ENCODE measurements at places on chromosomes 13 and 19.

DNA sequence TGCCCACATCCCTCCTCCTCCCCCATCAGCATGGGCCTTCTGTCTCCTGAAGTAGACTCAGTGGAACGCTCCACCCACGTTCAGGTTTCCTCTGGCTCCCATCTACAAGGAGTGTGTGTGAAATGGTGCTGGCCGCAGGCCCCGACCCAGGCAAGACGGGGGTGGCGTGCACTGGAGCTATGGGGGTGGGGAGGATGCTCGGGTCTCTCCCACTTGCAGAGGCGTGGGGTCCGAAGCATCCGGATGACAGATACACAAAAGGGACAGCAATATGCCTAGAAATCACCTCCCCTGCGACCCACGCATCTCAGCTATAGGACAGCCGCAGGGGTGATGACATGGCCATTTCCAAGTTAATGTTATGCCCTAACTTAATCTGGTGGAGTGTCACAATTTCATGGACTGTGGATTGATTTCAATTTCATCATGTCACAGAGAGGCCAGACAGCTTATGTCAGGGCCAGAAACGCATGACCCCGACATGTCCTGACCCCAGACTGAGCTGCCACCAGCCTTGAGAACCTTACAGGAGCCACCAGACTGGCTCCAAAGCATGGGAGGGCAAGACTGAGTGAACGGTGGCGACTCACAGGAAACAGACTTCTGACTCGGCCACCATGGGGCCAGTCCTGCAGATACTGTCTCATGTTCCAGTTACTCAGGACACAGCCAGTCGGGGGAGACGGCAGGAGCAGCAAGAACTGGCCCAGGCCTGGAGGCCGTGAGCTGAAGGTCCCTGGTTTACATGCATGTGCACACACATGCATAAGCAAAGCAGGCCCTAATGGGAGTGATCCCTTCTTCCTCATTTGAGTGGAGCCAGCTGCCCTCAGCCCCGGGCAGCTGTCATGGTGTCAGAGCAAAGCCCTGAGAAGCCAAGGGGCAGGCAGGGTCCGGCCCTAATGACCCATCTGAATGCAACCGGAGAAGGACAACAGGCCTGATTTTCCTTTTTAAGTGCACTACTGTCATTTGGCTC lies 82.2 kb downstream of the SLC7A1 start:
- DNase-seq = no peak

- DNase-seq = no peak
Measured at GRCh38 chr19:53823380-53824120, 564 bp downstream of the NLRP12 start.

GRCh38 chr13:35702316-35702715 lies 225.8 kb upstream of the MAB21L1 start:
- DNase-seq = no peak

GRCh38 chr13:66673401-66673800 lies 556.7 kb downstream of the PCDH9 start:
- DNase-seq = no peak

GRCh38 chr13:48231080-48231479 lies 1.9 kb upstream of the ITM2B start:
- no peak for DNase-seq

DNA sequence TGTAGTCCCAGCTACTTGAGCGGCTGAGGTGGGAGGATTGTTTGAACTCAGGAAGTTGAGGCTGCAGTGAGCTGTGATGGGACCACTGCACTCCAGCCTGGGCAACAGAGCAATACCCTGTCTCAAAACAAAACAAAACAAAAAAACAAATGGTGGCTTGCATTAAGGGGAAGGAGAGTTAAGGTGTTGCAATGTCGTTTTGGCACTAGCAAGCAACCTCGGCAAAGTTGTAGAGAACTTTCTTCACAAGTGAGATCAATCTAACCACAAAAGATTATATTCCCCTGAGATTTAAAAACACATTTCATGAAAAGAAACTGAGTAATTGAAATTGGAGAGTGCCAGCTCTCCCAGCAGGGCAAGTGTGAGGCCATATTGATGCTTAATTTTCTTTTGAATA lies 153.7 kb downstream of the KLF5 start:
- no peak for DNase-seq

DNA sequence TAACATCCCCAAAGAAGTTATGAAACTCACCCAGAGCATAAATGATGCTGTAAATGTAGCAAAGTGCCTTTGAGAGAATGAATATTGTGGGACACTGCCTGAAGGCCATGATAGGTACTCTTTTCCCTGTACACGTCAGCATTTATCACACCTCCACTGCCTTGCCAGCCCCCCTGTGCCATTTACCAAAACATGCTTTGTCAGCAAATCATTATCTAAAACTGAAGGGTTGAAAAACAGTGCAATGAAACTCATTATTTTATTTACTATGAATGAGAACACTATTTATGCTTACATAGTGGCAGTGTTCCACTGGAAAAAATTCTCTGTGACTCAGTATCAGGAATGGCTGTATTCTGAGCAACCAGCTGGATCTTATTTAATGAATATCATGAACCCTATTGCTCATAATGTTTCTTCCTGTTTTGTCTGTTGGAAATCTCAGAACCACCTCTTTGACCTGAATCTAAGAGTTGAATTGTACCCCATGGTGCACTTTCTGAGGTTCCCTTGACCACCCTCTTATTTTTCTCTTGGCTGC lies 564.1 kb downstream of the DCT start:
- DNase-seq = no peak

- DNase-seq = no peak
Measured at GRCh38 chr19:17379221-17379631, 2.1 kb upstream of the PLVAP start.

Data from neuronal stem cell (in vitro differentiated cells).